Calu3 (cell line): ENCODE measurements at places on chromosomes 5 and 9.

DNA sequence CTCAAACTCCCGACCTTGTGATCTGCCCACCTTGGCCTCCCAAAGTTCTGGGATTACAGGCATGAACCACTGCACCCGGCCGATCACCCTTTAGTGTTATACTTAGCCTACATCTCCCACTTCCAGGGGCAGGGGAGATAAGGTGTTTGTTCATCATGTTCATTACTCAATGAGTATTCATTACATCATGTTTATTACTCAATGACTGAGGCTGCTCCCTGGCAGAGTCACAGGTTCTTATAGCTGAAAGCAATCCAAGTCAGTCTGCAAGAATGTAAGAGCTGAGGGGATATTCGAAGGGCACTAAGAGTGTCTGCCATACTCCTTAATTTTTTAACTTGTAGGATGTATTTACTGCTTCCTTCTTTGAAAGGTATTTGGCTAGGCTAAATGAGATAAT, 214.2 kb downstream of the SPATA31D1 start:
- peak; percentile 1 for DNase-seq
- H3K4me1 ChIP-seq = no peaks in the 10 kb centered on the region
- no peak overlapping the region for H3K4me3 ChIP-seq
- no peaks in the 10 kb centered on the region for H3K27me3 ChIP-seq
- H3K27ac ChIP-seq = no peak overlapping the region

DNA sequence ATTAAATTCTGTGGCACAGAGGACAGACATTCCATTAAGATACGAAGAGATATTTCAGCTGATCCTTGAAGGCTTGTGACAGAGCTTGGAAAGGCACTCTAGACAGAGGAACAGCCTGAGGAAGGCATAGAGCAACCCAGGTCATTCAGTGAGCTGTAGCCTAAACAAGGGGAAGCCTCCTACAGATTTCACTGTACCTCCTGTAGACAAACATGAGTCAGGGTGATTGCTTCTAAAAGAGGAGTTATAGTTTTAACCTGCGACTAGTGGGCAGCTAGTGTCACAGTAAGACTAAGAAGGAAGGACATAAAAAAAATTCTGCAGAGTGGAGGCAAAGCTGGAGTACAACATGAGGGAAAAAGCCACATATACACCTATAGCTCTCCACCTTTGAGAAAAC, 43.5 kb upstream of the ANKDD1B start:
- peak overlapping the region; percentile 65 for H3K4me3 ChIP-seq
- H3K36me3 ChIP-seq = peaks cover 22% of the 10 kb centered on the region
- H3K27me3 ChIP-seq = no peaks in the 10 kb centered on the region

GRCh38 chr5:85663708-85664031, 954.1 kb upstream of the COX7C start:
- H3K4me3 ChIP-seq = no peak overlapping the region
- no peaks in the 10 kb centered on the region for H3K36me3 ChIP-seq
- H3K4me1 ChIP-seq = no peaks in the 10 kb centered on the region
- H3K27ac ChIP-seq = no peak overlapping the region
- no peak for DNase-seq

- H3K27ac ChIP-seq = no peak overlapping the region
- no peaks in the 10 kb centered on the region for H3K4me1 ChIP-seq
- no peaks in the 10 kb centered on the region for H3K36me3 ChIP-seq
- DNase-seq = no peak
- H3K4me3 ChIP-seq = no peak overlapping the region
Observed at GRCh38 chr9:106772523-106773290, 90.3 kb upstream of the ZNF462 start.

GRCh38 chr9:8365029-8365428, 565.5 kb upstream of the DMAC1 start:
- no peak overlapping the region for H3K27ac ChIP-seq
- no peaks in the 10 kb centered on the region for H3K36me3 ChIP-seq
- no peaks in the 10 kb centered on the region for H3K4me1 ChIP-seq
- H3K4me3 ChIP-seq = no peak overlapping the region

DNA sequence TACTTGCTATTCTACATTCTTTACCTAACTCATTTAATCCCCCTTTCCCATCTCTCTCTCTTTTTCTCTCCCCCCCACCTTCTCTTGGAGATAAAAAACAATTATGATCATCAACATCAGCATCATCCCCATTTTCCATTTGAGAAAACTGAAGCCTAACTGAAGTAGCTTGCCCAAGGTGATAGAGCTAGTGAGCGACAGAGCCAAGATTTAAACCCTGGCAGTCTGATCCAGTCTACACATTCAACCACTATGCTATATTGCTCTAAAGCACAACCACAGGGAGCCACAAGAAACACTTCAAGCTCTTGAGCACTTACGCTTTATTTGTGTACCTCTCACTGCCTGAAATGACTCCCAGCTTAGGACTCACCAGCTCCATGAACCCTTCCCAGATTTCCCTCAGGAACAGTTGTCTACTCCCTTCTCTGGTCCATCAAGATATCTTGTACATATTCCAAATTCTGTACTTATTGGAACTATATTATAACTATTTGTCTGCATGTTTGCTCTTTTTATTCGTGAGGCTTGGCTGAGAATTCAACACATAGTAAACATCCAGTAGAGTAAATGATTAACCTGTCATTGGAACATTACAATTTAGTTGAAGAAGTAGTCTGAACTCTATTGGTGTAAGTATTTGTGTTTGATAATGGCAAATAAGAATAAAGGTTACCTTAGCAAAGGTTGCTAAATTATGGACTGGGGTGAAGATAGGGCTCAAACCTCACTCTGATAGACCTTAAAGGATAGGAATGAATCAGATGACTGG, 164.8 kb downstream of the EFNA5 start:
- peaks cover 21% of the 10 kb centered on the region for H3K36me3 ChIP-seq
- DNase-seq = no peak
- peak overlapping the region; percentile 17 for H3K4me3 ChIP-seq
- H3K27me3 ChIP-seq = no peaks in the 10 kb centered on the region
- H3K4me1 ChIP-seq = peaks cover 52% of the 10 kb centered on the region

DNA sequence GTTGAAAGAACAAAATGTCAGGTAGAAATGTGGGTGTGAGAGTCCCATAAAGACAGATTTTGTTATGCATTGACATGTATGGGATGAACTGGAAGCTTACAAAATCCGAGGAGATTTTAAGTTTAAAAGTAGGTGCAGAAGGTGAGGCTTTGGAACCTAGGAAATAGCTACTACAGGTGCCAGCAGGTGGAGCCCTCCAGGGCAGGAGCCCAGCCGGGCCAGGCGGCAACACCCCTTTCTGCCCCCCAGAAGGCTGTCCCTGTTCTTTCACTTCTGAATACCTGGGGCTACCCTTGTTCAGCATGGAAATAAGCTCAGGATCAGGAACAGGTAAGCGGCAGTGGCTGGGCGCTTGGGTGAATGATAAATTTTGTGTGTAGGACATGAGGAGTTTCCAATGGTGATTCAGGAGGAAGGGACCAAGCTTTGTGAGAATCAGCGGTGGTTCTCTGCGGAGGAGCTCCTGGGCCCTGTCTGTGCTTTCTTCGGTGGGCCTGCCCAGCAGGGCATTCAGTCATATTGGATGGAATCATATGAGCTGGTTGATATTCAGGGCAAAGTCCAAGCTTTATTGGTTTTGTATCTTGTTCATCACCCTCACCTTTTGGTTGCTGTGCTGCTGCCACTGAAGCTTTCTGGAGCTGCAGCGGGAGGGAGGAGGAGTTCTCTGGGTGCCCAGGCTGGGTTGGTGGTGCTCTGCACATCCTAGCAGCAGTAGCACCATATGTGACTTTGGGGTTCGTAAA, 12.3 kb downstream of the PCBD2 start:
- DNase-seq = peak; percentile 59
- peaks cover 8% of the 10 kb centered on the region for H3K36me3 ChIP-seq
- H3K4me3 ChIP-seq = no peak overlapping the region
- H3K4me1 ChIP-seq = peaks cover 14% of the 10 kb centered on the region
